ENCODE measurements at places on chromosomes 12 and 14.

DNA sequence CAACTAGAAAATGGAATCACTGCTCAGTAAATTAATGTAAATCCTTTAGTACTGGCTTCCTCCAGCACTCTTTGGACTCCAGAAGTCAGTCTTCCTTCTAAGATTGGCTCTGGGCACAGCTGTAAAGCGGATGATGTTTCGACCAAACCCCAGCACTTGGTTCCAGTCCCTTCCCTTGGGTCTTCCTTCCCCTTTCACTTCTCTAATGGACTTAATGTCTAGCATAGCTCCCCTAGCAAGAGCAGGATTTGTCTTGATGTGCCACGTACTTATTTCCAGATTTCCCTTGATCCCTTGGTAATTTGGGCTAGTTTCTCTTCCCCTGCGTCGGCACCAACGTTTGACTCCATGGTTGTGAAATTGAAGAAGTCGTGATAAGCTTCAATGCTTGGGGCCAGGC is 28.3 kb downstream of the C12orf75 start:
- no peak for DNase-seq

DNA sequence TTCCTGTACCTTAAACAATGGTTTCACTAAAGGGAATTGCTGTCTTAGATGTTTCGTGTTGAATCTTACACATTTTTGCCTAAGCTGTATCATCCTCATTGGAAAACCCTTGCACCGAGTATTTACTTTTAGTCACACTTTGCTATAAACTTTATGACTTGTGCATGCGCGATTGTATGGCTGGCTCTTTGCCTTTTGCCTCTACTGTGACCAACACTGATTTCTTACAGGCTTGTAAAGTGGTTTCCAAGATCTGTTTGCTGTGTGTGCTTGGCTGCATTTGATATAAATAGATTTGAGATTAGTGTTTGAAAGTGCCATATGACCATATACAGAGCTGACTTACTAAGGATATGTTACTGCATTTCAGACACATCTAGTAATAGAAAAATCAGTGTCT is 40.5 kb downstream of the RASSF3 start:
- no peak for DNase-seq

GRCh38 chr12:20585913-20586312 is 109.2 kb upstream of the SLCO1C1 start:
- DNase-seq: no peak

DNA sequence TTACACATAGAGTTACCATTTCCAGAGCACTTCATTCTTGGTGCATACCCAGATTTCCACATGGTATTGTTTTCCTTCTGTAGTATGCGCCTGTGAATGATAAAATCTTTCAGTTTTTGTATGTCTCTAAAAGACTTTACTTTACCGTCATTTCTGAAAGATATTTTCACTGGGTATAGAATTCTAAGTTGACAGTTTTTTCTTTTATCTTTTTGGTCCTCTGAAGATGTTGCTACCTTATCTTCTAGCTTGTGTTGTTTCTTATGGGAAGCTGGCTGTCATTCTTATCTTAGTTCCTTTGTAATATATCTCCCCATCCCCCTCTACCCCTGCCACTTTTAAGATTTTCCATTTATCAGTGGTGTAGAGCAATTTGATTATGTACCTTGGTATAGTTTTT is 36.7 kb downstream of the PRMT8 start:
- DNase-seq: no peak

DNA sequence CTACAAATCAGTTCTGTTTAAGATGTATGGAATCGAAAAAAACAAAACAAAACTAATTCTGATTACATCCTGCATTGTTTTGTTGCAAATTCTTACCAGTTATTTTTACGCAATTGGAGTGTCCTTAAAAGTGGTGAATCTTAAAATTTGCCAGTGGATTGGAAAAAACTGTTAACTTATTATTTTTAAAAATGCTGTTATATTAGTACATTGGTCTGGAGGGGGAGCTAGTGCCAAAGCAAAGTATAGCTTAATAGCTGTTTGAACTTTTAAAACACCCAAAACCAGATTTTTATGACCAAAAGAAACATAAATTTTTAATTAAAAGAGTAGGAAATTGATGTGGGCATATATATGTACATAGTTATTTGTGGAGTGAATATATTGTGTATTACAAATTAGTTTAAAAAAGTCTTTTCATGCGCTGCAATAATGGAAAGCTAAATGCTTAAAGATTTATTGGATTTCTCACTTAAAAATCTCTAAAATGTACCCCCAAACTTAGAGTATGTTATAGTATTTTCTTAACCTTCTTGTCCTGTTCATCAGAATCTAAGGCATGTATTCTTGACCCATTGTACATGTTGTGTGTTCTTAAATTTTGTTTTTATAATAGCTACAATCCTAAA is 2.5 kb downstream of the FUT8 start:
- DNase-seq: peak; percentile 14

GRCh38 chr12:70367258-70368141 is 1.4 kb downstream of the KCNMB4 start:
- DNase-seq: no peak

GRCh38 chr12:45666816-45667215 is 62.7 kb upstream of the ARID2 start:
- DNase-seq: no peak

DNA sequence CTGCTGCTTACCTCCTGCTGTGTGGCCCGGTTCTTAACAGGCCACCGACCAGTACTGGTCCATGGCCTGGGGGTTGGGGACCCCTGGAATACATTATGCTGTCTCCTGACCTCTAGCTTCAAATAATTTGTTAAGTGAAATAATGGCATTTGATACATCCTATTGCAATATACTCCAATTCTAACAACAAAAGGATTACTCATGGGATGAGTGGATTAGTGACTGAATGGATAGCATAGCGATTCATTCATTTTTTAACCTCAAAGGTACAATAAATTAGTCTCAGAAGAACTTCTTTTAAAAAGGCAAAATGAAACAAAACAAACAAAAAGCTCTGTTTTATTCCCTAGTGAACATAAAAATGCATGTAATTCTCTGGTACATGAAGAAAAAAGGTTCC is 147.9 kb upstream of the PKP2 start:
- no peak for DNase-seq

GRCh38 chr12:112979041-112979680 is 842 bp downstream of the OAS2 start:
- DNase-seq: no peak

DNA sequence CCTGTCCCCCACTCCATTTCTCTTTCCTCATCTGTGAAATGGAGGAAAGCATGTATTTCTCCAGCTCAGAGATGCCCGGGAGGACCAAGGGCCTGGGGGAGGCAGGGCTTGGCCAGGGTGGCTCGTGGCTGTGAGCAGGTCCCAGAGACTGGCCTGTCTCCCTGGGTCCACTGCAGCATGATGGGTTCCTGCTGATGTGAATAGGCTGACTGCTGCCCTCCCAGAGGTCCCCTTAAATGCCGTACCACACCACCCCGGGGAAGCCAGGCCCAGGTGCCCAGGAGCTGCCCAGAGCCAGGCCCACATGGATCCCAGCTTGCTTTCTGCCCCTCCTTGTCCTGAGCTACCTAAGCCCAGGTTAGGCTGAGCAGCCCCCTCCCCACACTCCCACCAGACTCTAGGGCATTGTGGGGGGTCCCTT is 158.2 kb upstream of the C14orf180 start:
- DNase-seq: no peak

Measured in NCI-H1105 (cell line).